GM03348 (cell line): ENCODE measurements at places on chromosomes 7 and 10.

GRCh38 chr10:132135053-132135872 is 51.5 kb upstream of the DPYSL4 start:
- no peak for DNase-seq

GRCh38 chr7:4245866-4246470 is 436.1 kb upstream of the FOXK1 start:
- no peak for DNase-seq

- DNase-seq = no peak
Observed at GRCh38 chr7:46494441-46494840, 573.4 kb upstream of the IGFBP3 start.

- no peak for DNase-seq
Observed at GRCh38 chr10:94235461-94235860, 127.3 kb downstream of the NOC3L start.

GRCh38 chr7:129553899-129554461 is 51.6 kb downstream of the SMKR1 start:
- peak; percentile 69 for DNase-seq

GRCh38 chr7:69172357-69173077 is 425.8 kb upstream of the AUTS2 start:
- no peak for DNase-seq

- peak; percentile 84 for DNase-seq
Observed at GRCh38 chr7:44791278-44792219, 4.9 kb upstream of the PPIA start.
